Psoas muscle (tissue), 8 donors: ENCODE measurements at places on chromosomes 2 and 18. TPM values are rescaled to one million over a fixed set of nuclear protein-coding genes. Genes with fewer than 3 reads are reported as not detected.

DNA sequence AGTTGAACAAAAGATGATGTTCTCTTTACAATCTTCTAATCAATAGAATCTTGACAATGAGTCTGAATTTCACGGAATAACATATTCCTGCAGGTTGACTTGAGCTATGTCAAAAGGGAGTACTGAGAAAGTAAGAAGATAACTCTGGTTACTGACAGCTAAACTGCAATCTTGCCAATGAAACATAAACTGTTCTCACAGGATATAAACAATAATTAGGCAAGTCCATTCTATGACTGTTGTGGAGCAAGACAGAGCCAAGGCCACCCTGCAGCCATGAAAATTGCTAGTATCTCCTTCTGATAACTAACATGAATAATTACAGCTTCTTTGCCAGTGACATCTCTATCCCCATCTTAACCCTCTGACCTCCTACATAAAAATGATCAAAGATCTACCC is 6.3 kb upstream of the RPRD1A start:
- H3K36me3 ChIP-seq: no peaks in the 10 kb centered on the region
- no peak overlapping the region for H3K27ac ChIP-seq
- H3K4me3 ChIP-seq: no peak overlapping the region
- DNase-seq: no peak

- no peaks in the 10 kb centered on the region for H3K36me3 ChIP-seq
- peaks cover 16% of the 10 kb centered on the region for H3K27me3 ChIP-seq
- peak; percentile 45 for DNase-seq
- H3K27ac ChIP-seq: no peak within 1 kb of the TSS
- H3K4me1 ChIP-seq: peaks cover 6% of the 10 kb centered on the region
These were observed at the start of gene KCNG2 for GRCh38 chr18:79797518-79798345. TSS of gene KCNG2 (plus strand) at chr18:79797938. CDS start at chr18:79863668, 65,730 bp downstream.

Gene AQP12B
- total RNA-seq: not detected

- no peak overlapping the region for H3K4me3 ChIP-seq
- H3K36me3 ChIP-seq: no peaks in the 10 kb centered on the region
- no peaks in the 10 kb centered on the region for H3K27me3 ChIP-seq
- DNase-seq: no peak
These were observed 184.1 kb upstream of the HS6ST1 start for GRCh38 chr2:128502638-128503246.

Gene HRH4
- total RNA-seq: not detected

Gene SPRED2
- 8.5 TPM for total RNA-seq

- no peaks in the 10 kb centered on the region for H3K36me3 ChIP-seq
- DNase-seq: no peak
- H3K4me1 ChIP-seq: no peaks in the 10 kb centered on the region
- no peak overlapping the region for H3K4me3 ChIP-seq
- no peaks in the 10 kb centered on the region for H3K27me3 ChIP-seq
- no peak overlapping the region for H3K27ac ChIP-seq
These were observed 127.5 kb downstream of the PTGR3 start for GRCh38 chr18:75081486-75081885.

Gene OXER1
- 0.20 TPM for total RNA-seq

Gene GAL3ST2
- not detected for total RNA-seq

DNA sequence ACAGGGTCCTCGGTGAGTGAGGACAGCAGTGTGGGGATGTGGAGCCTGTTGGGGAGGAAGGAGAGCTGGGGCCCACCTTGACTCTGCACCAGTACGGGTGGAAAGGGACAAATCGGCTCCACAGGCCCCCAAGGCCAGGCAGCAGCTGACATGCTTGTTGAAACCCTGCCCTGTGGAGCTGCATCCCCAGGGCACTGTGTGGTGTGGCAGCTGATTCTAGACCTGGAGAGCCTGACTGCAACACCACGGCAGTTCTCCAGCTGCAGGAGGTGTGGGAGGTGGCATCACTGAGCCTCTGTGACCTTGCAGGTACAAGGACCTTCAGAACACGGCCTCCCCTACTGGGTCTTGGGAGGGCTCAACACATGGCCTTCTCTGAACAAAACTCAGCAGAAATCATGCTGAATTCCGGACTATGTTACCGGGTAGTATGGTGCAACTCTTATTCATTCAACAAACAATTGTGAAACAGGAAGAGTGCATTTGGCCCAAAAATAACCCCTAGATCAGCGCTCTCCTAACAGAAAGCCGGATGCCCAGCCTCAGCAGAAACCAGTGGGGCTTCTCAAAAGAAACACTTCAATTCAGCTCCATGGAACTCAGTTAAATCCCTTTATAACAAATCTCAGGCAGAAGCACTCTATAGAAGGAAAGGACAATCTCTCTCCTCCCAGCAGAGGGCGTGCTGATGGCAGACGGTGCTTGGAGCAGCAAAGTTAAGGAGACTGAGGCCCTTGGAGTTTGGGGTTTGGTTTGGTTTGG is 104.4 kb upstream of the SALL3 start:
- no peak overlapping the region for H3K4me3 ChIP-seq
- H3K27me3 ChIP-seq: no peaks in the 10 kb centered on the region
- no peak overlapping the region for H3K27ac ChIP-seq
- DNase-seq: no peak
- H3K36me3 ChIP-seq: no peaks in the 10 kb centered on the region

- no peak for DNase-seq
- no peaks in the 10 kb centered on the region for H3K27me3 ChIP-seq
- no peak overlapping the region for H3K27ac ChIP-seq
- H3K4me3 ChIP-seq: no peak overlapping the region
These were observed 129.8 kb upstream of the FSIP2 start for GRCh38 chr2:185608799-185609198.

Gene WDPCP
- 13.7 TPM for total RNA-seq

DNA sequence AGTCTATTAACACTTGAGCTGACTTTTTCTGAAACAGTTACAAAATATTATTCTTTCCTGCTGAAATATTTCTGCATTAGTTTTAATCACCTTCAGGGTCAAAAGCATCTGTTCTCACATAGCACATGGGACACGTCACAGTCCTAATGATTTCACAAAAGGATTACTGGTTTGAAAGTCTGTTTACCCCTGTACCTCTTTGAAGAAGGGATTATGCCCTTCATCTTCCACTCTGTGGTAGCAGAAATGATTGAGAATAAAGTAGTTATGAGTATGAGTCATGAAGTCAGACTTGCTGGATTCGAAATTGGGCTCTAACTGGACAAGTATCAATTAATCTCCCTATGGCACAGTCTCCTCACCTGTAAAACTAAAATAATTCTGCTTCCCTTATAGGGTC is 121.2 kb downstream of the SATB2 start:
- H3K4me3 ChIP-seq: no peak overlapping the region
- DNase-seq: no peak
- H3K4me1 ChIP-seq: no peaks in the 10 kb centered on the region
- H3K36me3 ChIP-seq: no peaks in the 10 kb centered on the region
- H3K27ac ChIP-seq: no peak overlapping the region
- H3K27me3 ChIP-seq: no peaks in the 10 kb centered on the region

Gene NCOA1
- total RNA-seq: 47.6 TPM

- H3K36me3 ChIP-seq: no peaks in the 10 kb centered on the region
- no peak overlapping the region for H3K27ac ChIP-seq
- H3K27me3 ChIP-seq: no peaks in the 10 kb centered on the region
- no peak for DNase-seq
- no peaks in the 10 kb centered on the region for H3K4me1 ChIP-seq
These were observed 43.1 kb upstream of the ATP8B1 start for GRCh38 chr18:57846258-57846657.

Gene PLEKHB2
- total RNA-seq: 28.8 TPM
